Psoas muscle (tissue), 8 donors: ENCODE measurements at places on chromosomes 1 and 21. TPM values are rescaled to one million over a fixed set of nuclear protein-coding genes. Genes with fewer than 3 reads are reported as not detected.

GCSAML gene
- 0.19 TPM for total RNA-seq

RGSL1 gene
- not detected for total RNA-seq

TCHHL1 gene
- total RNA-seq, result not detected

OR6K6 gene
- not detected for total RNA-seq

CLDN19 gene
- not detected for total RNA-seq

ZBTB8A gene
- total RNA-seq, result 3.2 TPM

FNDC5 gene
- total RNA-seq, result 184 TPM

SEC22B gene
- 24.1 TPM for total RNA-seq

CLCN6 gene
- total RNA-seq, result 8.7 TPM

C21orf91 gene
- total RNA-seq, result 5.2 TPM

LIN28A gene
- total RNA-seq, result not detected

PLA2G2F gene
- not detected for total RNA-seq

OR2L2 gene
- not detected for total RNA-seq

CFHR3 gene
- 0.11 TPM for total RNA-seq

CAMK1G gene
- not detected for total RNA-seq

DMRTB1 gene
- not detected for total RNA-seq
